ENCODE measurements at places on chromosomes 5 and 9.

DNA sequence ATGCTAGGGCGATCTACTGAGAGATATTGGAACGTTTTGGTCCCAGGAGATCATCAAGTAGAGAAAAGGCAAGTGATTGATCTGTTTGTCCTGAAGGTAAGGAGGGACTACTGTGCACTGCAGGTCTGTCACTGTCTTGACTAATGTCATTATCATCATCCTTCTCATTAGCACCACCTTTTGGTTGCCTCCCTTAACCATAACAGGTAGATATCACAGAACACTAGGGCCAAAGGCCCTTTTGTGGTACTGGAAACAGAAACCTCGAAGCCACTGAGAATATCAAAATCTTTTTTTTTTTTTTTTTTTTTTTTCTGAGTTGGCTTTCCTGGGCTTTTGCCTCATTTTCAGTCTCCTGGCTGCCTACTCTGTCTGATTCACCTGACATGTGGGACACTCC lies 134.0 kb downstream of the KCTD16 start:
- DNase-seq, result no peak

DNA sequence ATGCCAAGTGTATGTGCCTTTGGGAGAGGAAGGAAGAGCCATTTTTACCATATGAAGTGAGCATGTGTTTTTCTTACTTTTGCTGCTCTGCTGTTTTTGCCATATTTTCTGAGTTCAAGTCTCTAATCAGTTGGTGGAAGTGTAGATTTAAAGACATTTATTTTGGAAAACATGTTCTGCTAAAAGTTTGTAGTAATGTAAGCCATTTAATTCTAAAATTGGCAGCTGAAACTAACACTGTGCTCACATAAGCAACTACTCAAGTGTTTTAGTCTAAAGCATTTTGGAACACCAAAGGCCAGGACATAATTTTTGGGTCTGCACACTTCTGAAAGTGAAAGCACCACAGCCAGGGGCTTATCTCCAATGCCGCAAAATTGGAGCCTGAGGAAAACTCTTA lies 363.4 kb upstream of the ZNF608 start:
- no peak for DNase-seq

DNA sequence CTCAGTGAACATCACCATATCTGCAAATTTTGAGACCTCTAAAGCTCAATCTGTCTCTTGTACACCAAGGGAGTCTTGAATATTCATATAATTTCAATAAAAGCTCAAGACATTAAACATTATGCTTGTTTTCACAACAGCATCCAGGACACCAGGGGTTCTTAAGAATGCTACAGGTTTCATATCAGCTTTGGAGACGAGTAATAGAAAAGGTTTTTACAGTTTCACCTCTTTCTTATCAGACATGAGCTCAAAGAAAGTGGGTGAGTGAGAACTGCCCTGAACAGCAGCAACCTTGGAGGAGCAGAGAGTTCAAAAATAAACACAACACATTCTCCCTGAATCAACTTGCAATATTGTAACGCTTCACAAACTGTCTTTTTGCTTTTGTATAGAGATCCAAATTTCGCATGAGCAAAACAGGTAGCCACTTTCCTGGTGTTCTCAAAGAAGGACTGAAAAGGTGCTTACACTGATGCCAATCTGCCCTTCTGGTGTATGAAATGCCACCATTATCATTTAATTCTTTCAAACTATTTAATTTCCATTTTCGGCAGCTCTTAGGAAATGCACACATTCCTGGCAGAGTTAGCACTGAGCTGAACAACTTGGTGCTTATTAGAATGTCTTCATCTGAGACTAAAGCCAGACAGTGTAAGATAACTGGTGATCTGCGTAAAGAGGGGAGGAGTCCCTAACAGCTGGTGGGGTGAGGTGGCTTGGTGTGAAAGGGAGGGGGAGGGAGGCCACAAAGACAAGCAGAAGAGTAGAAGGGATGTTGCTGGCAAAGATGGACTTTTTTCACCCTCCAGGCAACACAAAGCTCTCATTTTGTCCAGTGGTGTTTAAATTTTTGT lies 535.3 kb downstream of the PDE4D start:
- DNase-seq, result peak; percentile 22

GRCh38 chr5:146515473-146516150 lies 378 bp downstream of the GPR151 start:
- no peak for DNase-seq

DNA sequence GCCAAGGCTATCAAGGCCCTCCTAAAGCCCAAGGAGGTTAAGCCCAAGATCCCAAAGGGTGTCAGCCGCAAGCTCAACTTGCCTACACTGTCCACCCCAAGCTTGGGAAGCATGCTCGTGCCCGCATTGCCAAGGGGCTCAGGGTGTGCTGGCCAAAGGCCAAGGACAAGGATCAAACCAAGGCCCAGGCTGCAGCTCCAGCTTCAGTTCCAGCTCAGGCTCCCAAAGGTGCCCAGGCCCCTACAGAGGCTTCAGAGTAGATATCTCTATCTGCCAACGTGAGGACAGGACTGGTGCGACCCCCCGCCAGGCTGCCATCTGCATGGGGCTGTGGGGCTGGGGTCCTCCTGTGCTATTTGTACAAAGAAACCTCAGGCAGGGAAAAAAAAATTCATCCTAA lies 3.3 kb downstream of the HOMER1 start:
- no peak for DNase-seq

DNA sequence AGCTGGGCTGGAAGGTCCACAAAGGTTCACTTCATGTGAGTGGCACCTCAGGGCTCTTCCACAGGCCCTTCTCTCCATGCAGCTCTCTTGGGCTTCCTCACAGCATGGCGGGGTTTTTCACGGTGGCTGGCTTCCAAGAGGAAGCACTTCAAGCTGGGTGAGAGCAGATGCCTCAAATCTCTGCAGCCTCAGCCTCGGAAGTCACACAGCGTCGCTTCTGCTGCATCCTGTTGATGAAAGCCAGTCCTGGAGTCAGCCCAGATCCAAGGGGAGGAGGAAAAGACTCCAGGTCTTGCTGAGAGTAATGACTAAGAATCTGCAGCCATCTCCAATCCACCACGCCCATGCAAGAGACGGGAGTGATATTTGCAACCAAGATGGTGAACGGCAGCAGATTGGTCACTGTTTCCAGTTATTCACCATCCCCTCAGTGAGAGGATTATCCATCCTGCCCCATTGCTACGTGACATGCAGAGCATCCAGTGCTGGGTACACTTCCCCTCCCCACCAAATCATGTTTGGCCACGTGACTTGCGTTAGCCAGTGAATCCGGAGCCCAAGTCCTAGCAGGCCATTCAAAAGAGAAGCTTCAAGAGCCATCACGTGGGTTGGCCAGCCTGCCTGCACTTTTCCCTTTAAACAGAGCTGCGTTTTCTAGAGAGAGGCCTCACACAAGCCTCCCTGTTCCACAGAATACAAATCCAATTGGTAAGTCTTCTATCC lies 173.9 kb downstream of the C9orf50 start:
- no peak for DNase-seq

DNA sequence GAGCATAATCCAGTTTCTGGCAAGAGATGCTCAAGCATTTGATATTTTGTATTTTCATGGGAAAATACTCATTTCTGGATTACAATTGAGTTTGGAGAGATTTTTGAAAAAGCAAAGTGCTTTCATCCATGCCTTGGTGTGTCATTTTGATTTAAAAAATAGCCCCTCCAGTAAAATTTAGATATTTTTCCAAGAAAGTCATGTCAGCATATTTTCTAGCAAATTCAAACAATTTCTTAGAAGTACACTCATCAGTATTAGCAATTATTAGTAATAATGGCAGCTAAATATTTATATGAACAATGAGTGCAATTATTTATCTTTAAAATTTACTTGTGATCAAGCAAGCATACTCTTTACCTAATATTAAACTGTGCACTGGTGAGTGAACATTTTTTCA lies 102.2 kb upstream of the TMEM161B start:
- DNase-seq, result no peak

- peak; percentile 75 for DNase-seq
Observed at GRCh38 chr5:16934123-16934522, 2.0 kb downstream of the MYO10 start.

GRCh38 chr5:113122053-113122452 lies 145.5 kb downstream of the DCP2 start:
- no peak for DNase-seq

- DNase-seq, result no peak
Observed at GRCh38 chr9:89888677-89889076, 283.9 kb downstream of the GADD45G start.

- DNase-seq, result peak; percentile 64
Observed at GRCh38 chr9:136525841-136526499, 19.9 kb downstream of the NOTCH1 start.

DNA sequence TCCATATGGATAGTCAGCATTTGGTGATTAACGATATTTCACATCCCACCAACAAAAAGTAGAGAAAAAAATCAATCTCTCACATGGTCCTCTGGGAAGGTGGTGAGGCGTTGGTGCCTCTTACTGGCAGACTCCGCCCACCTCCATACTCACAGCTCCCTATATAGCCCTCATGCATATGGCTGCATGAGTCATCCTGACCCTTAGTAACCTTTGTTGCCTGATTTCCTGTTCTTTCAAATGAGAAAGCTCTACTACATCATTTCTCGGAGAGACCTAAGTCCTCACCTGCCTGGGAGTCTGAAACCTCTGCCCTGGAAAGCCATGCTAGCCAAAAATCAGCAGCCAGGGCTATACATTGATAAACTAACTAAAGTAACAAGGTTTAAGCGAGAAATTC lies 33.3 kb upstream of the ABCA1 start:
- peak; percentile 78 for DNase-seq

GRCh38 chr5:162288647-162289296 lies 221.2 kb downstream of the GABRG2 start:
- DNase-seq, result no peak

- peak; percentile 4 for DNase-seq
Observed at GRCh38 chr9:137956688-137957385, 79.3 kb downstream of the CACNA1B start.

- DNase-seq, result no peak
Observed at GRCh38 chr5:130337179-130337888, 433.1 kb downstream of the CHSY3 start.

GRCh38 chr5:140509898-140510297 lies 37.6 kb upstream of the EIF4EBP3 start:
- no peak for DNase-seq

GRCh38 chr5:126925482-126925881 lies 104.9 kb downstream of the MARCHF3 start:
- no peak for DNase-seq

DNA sequence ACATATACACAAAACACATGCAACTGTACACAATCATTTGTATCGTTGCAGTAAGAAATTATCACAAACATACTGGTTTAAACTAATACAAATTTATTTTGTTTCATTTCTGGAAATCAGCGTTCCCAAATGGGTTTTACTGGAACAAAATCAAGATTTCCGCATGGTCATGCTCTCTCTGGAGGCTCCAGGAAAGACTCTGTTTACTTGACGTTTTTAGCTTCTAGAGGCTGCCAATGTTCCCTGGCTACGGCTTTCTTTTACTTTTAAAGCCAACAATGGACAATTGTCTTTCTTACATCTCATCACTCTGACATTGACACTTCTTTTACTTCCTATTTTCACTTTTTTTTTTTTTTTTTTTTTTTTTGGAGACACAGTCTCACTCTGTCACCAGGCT lies 793.1 kb downstream of the CDH9 start:
- no peak for DNase-seq

DNA sequence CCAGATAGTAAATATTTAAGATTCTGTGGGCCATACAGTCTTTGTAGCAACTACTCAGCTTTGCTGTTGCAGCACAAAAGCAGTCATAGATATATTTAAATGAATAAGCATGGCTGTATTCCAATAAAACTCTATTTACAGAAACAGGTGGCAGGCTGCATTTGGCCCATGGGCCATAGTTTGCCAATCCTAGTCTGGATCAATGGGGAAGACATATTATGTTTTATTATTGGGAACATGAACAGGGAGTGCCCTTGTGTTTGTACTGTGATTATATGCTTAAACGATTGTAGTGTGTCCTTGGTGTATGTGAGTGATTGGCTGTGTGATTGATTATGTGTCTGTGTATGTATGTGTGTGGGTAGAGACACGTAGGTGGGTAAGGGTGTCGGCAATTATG lies 12.0 kb upstream of the CCL27 start:
- DNase-seq, result no peak

DNA sequence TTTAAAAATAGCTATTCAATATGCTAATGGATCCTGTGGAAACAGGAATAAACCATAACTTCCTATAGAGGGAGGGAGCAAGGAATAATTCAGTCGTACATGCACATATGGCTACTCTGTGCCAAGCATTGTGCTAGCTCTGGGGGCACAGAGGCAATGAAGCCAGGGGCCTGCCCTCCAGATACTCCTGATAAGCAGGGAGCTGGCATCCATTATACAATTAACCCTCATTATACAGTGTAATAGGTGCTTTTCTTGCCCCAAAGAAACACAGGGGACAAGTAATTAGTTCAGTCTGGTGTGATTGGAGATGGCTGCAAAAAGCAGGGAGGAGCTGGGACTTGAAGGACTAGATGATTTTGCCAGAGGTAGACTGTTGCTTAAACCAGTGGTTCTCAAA lies 200.4 kb downstream of the SREK1 start:
- no peak for DNase-seq

DNA sequence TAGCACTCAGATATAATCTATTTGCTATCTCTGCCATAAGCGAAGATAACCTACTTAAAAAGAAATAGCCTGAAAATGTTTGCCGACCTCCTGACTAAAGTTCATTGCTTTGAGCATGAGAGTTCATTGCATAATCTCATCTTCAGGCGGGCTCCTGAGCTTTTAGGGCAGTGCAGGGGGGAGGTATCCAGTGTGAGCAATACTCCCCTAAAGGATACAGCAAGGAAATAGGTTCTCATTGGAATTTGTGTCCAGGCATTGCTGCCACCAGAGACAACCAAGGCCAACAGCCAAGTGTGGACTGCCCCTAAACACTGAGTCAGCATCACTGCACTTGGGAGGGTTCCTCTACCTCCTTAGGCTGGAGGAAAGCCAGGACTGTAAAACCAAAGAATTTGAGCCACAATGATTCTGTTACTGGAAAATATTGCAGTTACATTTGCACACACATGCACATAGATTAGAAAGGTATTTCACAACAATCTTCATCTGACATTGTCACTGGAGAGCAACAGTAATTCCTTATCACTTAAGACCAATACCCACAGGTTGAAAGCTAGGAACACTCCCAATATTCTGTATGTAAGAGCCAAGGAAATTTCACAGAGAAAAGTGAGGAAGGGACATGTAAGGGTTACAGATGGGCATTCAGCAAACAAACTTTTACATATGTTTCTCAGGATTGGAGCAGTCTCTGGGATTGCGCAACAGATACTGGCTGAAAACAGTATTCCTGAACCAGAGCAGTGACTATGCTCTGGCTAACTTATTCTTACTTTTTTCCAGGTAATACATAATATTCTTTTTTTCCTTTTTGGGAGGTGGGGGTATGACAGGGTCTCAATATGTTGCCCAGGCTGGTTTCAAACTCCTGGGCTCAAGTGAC lies 98.6 kb upstream of the TLE1 start:
- DNase-seq, result no peak

- DNase-seq, result no peak
Observed at GRCh38 chr9:109036744-109037680, 23.7 kb upstream of the CTNNAL1 start.

- DNase-seq, result no peak
Observed at GRCh38 chr5:57703721-57704120, 221.1 kb upstream of the ACTBL2 start.

All from iPS-NIHi11 (cell line).